ENCODE measurements at places on chromosomes 13 and 19.

- DNase-seq: no peak
Measured at GRCh38 chr13:34931572-34931971, 10.5 kb upstream of the NBEA start.

DNA sequence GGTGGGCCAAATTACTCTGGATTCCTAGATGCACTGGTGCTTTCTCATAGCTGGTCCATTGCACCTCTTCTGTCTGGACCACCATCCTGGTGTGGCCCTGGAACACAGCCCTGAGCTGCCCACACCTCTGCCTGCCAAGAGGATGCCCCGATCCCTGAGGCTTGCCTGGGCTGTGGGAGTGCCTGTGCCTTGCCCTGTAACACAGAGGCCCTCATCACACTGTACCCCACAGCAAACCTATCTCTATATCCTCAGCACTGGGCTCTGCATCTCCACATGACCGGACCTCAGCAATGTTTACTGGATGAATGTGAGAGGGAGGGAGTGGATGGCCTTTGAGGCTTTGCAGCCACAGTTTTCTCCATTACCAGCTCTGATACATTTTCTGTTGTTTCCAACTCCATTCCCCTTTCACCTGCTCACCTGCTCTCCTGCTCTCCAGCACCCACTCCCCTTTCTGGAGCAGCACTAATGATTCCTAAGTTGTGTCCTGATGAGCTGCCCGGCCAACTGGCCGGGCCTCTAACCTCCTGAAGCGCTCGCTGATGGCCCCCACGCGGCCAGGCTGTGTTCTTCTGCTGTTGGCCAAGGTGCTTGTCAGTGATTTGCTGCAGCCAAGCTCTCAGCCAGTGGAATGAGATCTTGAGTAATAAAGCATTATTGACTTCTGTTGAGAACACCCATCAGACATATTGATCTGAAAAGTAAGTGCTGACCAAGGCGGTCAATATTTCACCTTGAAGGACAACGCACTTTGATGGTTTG lies 232.6 kb downstream of the TEX29 start:
- DNase-seq: no peak

DNA sequence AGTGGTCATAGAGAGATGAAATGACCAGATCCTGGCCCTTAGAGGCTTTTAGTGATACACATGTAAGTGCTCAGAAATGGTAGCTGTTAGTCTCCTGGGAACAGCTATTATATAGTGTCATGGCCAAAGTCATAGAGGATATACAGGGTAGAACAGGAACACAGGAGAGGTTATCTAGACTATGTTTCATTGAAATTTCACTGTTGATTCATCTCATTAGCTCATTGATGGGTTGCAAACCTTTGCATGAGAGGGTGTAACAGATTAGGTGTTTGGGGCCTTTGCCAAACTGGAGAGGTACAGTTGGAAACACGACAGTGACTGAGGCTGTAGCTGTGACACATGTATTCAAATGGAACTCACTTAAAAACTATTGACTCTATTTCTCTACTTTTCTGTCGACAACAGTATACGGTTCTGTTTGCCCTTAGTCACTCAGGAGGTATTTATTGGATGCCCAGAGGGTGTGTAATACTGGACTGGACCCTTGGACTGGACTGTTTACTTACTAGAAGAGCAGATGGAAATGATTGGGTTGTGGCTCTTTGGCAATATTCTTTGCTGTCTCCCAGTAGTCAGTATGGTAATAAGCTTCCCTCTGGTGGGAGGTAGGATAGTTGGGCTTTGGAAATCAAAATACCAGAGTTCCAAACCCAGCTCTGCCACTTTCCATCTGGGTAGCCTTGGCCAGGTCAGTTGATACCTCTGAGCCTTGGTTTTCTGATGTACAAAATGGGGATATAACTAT lies 29.8 kb downstream of the ARHGAP35 start:
- peak; percentile 38 for DNase-seq

- DNase-seq: peak; percentile 80
Measured at GRCh38 chr19:38387550-38388348, at the start of gene GGN. Gene GGN, minus strand, starts transcription at chr19:38388034. Its CDS starts 773 bp downstream, at chr19:38387261.

DNA sequence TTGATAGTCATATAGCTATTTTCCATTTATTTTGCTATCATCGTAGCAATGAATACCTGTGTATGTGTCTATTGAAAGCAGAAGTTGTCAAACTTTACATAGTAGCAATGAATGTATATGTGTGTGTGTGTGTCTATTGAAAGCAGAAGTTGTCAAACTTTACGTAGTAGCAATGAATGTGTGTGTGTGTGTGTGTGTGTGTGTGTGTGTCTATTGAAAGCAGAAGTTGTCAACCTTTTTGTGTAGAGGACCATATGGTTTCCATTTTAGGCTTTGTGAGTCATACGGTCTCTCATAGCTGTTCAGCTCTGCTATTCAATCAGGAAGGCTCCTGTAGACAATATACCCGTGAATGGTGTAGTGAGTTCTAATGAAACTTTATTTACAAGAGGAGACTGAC lies 20.8 kb downstream of the NLRP4 start:
- no peak for DNase-seq
